Urinary bladder (tissue), 4 donors: ENCODE measurements at places on chromosomes 1 and 21. TPM values are rescaled to one million over a fixed set of nuclear protein-coding genes. Genes with fewer than 3 reads are reported as not detected.

SELP gene
- total RNA-seq: 13.1 TPM

OR14K1 gene
- not detected for total RNA-seq

ACKR1 gene
- 7.1 TPM for total RNA-seq

RABIF gene
- 5.3 TPM for total RNA-seq

LRRC53 gene
- total RNA-seq: not detected

ABCG1 gene
- 12.7 TPM for total RNA-seq

HHAT gene
- total RNA-seq: 10.8 TPM

GAS5 gene
- 317 TPM for total RNA-seq
